ENCODE measurements at places on chromosomes 1 and 21.

GRCh38 chr1:3857791-3858129, 484 bp downstream of the DFFB start:
- peaks cover 5% of the 10 kb centered on the region for H3K36me3 ChIP-seq
- H3K27ac ChIP-seq, result peak overlapping the region; percentile 84
- H3K4me3 ChIP-seq, result peak overlapping the region; percentile 97
- no peak for DNase-seq

DNA sequence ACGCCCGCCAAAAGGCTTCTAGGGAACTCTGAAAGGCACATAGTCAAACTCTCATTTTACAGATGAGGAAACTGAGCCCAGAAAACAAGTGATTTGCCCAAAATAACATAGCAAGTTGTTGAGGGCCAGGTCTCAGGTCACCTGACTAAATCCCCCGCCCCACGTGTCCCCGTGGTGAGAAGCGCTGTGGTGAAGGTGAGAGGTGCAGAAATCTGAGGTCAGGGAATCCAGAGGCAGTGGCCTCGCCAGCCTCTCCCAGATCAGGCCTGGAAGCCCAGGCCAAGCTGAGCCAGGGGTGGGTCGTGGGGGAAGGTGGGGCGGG, 5.1 kb downstream of the HDGF start:
- peak overlapping the region; percentile 99 for H3K27ac ChIP-seq
- peaks cover 66% of the 10 kb centered on the region for H3K36me3 ChIP-seq
- H3K27me3 ChIP-seq, result no peaks in the 10 kb centered on the region
- H3K4me1 ChIP-seq, result peaks cover 65% of the 10 kb centered on the region

GRCh38 chr1:186662752-186663151, 17.5 kb downstream of the PTGS2 start:
- H3K4me3 ChIP-seq, result no peak overlapping the region
- peak; percentile 61 for DNase-seq
- H3K4me1 ChIP-seq, result peaks cover 11% of the 10 kb centered on the region
- no peaks in the 10 kb centered on the region for H3K27me3 ChIP-seq

GRCh38 chr1:69947837-69948236, 257.5 kb downstream of the LRRC40 start:
- peaks cover 35% of the 10 kb centered on the region for H3K27me3 ChIP-seq
- no peak overlapping the region for H3K27ac ChIP-seq
- no peak overlapping the region for H3K4me3 ChIP-seq
- no peaks in the 10 kb centered on the region for H3K36me3 ChIP-seq
- peaks cover 6% of the 10 kb centered on the region for H3K4me1 ChIP-seq

DNA sequence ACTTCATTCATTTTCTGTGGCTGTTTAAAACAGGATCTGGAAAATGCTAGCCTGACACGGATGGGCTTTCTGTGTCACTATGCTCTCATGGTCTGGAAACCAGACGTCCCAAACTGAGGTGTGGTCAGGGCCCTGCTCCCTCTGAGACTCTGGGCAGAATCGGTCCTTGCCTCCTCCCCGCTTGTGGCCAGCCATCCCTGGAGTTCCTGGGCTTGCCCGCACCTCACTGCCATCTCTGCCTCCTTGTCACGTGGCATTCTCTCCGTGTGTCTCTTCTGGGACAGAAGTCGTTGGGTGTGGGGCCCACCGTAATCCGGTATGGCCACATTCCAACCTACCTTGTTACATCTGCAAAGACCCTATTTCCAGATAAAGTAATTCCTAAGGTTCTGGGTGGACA, 10.1 kb upstream of the ACTRT2 start:
- H3K27me3 ChIP-seq, result no peaks in the 10 kb centered on the region
- H3K27ac ChIP-seq, result no peak overlapping the region
- peaks cover 6% of the 10 kb centered on the region for H3K36me3 ChIP-seq
- H3K4me3 ChIP-seq, result no peak overlapping the region
- DNase-seq, result no peak
- no peaks in the 10 kb centered on the region for H3K4me1 ChIP-seq

DNA sequence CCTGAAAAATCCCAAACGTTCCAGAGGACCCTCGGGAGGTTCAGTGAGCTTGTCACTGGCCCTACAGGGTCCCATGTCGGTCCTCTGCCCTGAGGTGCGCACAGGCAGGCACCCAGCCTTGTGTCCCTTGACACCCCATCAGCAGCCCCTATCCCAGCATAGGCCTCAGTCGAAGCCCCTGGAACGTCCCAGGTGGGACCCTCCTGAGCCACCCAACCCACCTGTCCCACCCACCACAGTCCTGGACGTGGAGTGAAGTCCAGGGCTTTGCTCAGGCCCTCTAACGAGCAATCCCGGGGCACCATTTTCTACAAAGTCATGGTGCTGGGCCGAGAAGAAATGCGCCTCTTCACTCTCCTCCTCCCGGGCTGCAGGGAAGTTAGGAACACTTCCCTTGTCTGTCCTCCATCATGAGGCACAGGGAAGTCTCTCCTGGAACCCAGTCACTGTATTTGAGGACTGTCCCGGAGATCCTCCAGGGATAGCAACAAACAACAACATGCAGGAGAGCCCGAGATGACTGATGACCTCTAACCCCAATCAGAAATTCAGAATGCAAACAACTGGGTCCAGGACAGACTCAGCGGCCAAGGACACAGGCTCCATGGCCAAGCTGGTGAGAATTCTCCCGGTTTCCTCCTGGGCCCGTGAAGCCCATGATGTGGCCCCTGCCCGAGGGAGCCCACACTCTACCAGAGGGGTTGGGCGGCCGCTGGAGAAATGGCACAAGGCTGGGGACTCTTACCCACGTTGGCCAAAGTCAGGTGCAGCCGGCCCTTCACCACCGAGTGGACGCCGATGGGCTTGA, 105.5 kb downstream of the NPHP4 start:
- no peak overlapping the region for H3K4me3 ChIP-seq
- no peak overlapping the region for H3K27ac ChIP-seq
- H3K27me3 ChIP-seq, result no peaks in the 10 kb centered on the region
- peaks cover under 1% of the 10 kb centered on the region for H3K4me1 ChIP-seq
- no peak for DNase-seq
